CD4-positive, alpha-beta T cell treated with Interleukin-6 at 100 ng/mL for 8 hours (primary cell): ENCODE measurements at places on chromosomes 1 and 21.

DNA sequence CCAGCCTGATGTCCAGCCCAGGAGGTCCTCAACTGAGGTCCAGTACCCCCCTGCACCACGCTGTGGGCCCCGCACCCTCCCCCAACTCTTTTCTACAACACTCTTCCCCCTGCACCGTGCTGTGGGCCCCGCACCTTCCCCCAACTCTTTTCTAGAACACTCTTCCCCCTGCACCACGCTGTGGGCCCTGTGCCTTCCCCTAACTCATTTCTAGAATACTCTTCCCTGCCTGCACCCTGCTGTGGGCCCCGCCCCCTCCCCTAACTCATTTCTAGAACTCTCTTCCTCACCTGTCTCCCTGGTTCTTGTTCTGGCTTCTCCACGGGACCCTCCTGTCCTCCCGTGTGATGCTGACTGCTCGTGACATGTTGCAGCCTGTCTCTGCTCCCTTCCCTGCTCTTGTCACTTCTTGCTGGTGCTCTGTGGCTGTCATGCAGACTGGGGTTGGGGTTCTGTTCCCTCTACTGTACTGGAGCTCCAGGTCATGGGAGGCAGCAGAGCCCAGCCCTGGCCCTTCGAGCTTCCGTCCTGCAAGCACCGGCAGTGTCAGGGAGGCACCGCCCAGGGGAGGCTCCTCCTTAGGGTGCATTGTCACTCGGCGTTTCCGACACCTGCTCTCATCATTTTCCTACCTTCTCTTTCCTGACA lies 160.1 kb upstream of the COL6A1 start:
- DNase-seq: no peak

GRCh38 chr1:238953448-238954010 lies 432.8 kb upstream of the CHRM3 start:
- DNase-seq: no peak

GRCh38 chr1:43073490-43074230 lies 98.4 kb downstream of the EBNA1BP2 start:
- peak; percentile 79 for DNase-seq

GRCh38 chr1:79928901-79929300 lies 922.4 kb upstream of the ADGRL4 start:
- DNase-seq: no peak

GRCh38 chr1:199029855-199030254 lies 391.0 kb downstream of the PTPRC start:
- DNase-seq: no peak
